GM13976 (cell line): ENCODE measurements at places on chromosomes 7 and 10.

- no peak for DNase-seq
Measured at GRCh38 chr10:72075376-72076115, 12.8 kb downstream of the SPOCK2 start.

GRCh38 chr7:24573554-24574338 is 494 bp downstream of the PALS2 start:
- DNase-seq = peak; percentile 60

- no peak for DNase-seq
Measured at GRCh38 chr7:15584575-15584974, 22.8 kb upstream of the AGMO start.

GRCh38 chr7:17020250-17020649 is 138.5 kb upstream of the AGR3 start:
- DNase-seq = no peak

DNA sequence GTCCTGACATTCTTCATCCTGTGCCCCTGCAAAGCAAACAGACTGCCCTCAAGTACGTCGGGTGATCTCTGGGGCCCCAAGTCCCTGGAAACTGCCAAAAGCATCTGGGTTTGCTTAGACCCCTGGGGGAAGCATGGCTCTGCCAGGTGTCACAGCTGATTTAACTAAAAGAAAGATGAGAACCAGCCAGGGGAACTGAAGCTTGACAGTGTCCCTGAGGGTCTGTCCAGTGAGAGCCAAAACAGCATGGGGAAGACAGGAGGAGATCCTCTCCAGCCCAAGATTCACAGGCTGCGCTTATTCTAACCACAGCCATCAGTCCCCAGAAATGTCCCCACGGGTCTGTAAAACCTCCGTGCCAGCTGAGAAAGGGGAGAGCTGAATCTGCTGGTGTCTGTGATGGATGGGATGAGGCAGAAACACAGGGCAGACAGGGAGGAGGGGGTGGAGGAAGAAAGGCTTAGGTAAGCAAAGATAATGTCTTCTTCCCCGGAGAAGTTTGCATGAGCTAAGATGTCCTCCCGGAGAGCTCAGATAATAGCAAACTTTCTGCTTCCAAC is 21.3 kb downstream of the CCDC3 start:
- DNase-seq = no peak

DNA sequence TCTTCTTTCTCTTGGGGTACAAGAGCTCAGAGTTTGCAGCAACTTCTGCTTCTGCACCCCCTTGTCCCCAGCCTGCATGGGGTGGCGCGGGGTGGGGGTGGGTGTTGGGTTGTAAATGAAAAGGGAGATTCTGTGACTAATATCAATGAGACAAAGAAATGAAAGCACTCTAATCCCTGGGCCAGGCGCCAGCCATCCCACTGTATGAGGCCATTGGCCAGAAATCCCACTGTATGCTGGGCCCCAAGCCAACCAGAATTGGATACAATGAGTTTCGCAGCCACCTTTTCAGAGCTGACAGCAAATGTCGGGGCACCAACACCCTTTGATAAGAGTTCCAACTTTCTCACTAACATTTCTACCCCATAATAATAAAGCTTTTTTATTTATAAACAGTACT is 10.9 kb upstream of the PTN start:
- DNase-seq = no peak

- peak; percentile 43 for DNase-seq
Measured at GRCh38 chr7:77757589-77757988, 40.6 kb downstream of the TMEM60 start.

DNA sequence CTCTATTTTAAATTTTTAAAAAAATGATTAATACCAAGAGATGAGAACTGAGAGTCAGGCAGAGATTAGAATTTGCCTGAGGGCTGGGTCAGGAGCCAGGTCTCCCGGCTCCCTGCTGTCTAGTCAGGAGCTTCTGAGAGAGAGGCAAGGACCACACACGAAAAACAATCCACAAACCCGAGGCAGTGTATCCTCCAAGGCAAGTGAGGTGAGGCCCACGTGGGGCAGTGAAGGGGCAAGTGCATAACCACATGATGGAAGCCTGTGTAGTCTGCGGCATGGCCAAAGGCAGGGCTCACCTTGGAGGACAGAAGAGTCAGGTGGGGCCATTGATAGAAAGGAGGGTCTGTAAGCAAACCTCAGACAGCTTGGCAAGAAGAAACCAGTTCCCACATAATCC is 541.2 kb upstream of the FOXK1 start:
- DNase-seq = no peak
